ENCODE measurements at places on chromosomes 16 and 17.
A peak's percentile ranks its signal among the peaks of the same experiment; 100 is the strongest.

GRCh38 chr17:11140043-11140442, 101.0 kb upstream of the SHISA6 start:
- no peak for DNase-seq

DNA sequence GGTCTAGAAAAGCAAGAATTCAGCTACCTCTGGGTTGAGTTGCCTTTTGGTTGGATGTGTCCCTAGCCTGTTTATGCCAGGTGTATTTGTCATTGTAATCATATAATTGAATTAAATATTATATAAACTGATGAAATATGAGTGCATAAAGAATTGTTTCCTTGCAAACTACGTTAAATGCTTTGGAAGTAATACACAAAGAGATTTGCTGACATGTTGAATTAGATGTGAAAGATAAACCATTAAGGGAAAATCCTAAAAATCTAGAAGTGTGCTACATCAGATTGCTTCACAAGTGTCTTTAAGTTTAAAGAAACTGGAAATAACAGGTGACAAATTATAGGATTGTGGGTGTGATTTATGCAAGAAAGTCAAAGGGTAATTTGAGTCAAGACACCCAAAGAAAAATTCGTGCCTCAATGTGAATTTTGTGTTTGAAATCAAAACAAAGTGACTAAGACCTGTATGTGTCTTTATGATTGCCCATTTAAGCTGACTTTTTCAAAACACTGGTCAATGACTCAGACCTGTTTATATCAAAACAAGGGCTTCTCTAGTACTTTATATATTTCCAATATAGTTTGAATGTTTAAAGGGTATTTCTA, 5.1 kb upstream of the PYY start:
- no peak for DNase-seq

DNA sequence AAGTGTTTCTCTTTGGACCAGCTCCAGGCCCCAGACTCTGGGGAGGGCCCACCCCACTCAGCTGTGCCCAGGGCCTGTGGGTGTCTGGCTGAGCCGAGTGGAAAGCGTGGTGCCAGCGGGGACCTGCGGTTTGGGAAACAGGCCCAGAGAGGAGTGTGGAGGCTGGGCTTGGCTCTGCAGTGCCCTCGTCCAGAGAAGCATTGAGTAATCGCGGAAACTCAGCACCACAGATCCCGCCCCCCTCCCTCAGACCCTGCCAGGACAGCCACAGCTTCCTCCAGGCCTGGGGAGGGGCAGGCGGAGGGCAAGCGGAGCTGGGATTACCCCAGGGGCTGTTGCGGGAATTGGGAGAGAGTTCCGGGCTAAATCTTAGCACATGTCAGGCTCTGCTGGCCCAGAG, 14.6 kb upstream of the PITPNA start:
- no peak for DNase-seq

GRCh38 chr16:47488051-47488450, 26.9 kb downstream of the PHKB start:
- DNase-seq = no peak

DNA sequence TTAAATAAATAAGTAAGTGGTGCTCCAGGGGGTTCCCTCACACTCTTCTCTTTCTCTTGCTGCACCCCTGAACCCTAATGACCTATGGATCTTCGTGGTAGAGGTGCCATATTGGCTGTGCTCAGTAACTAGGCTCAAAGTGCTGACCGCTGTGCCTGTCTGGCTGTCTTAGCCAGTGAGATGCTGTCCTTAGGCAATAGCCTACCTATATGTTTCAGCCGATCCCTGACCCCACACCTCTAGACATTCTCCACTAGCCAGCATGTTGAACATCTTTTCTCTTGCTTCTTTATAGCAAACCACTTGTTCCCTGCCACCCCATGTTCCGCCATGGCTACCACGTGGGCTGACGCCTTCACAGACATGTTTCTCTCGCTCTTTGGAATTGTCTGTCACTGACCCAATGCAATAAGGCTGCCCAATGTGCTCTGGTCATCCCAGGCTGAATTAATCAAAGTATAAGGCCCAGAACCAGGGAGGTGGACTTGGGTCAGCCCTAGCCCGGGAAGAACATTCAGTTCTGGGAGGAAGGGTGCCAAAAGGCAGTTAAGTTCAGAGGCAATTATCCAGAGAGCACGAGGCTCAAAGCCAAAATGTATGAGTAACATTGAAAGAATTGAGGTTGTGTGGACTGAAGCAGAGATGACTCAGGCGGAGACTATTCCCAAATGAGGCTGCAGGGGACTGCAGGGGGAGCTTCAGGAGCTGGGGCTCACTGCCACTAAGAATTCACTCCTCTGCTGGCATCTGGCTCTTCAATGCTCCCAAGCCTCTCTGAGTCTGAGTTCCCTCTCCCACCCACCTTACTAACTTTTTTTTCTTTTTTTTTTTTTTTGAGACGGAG, 28.7 kb upstream of the TNRC6A start:
- DNase-seq = no peak

DNA sequence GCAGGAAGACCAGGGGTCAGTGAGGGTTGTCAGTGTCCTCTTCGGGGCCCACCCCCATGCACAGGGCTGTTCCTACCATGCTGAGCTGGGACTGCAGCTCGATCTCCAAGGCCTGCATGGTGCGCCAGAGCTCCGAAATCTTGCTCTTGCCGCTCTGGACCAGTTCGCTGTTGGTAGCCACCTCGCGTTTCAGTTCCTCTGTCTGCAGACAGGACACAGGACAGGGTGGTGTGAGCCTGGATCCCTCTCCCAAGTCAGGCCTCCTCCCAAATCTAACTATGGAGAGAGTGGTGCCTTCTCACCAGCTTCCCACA, 90.9 kb downstream of the GOSR1 start:
- DNase-seq = no peak

DNA sequence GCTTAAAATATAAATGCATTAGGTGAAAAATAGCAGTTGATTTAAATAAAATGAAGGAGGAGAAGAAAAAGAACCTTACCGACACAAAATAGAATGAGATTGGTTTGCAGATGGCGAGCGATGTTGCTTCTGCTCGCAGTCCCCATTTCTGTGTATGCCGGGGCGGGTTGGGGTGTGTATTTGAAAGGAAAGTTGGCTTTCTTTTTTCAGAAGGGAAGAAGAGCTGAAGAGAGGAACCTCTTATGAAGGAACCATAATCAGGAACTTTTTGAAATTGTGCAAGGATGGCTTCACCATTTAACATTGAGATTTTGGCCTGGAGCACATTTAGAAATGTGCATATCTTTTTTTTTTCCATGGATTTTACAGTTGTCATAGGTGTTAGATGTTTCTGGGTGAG, at the start of gene IGSF6:
IGSF6 (minus strand) TSS at position 156 of the 400 bp plus-strand sequence; CDS start at position 146, 10 bp downstream.
- no peak for DNase-seq

GRCh38 chr16:8660841-8661301, 13.5 kb upstream of the ABAT start:
- no peak for DNase-seq

DNA sequence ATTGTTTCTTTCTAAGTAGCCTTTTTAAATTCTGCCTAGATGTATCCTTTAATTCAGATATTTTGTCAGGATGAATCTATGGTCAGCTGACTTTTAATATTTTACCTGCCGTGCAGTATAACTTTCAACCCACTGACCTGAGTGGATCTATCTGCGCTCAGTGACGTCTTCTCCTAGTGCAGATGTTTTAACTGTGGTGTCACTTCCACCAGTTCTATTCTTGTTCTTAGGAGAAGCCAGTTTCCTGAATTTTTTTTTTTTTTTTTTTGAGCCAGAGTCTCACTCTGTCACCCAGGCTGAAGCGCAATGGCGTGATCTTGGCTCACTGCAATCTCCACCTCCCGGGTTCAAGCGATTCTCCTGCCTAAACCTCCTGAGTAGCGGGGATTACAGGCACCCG, 5.0 kb upstream of the TM4SF5 start:
- DNase-seq = no peak

DNA sequence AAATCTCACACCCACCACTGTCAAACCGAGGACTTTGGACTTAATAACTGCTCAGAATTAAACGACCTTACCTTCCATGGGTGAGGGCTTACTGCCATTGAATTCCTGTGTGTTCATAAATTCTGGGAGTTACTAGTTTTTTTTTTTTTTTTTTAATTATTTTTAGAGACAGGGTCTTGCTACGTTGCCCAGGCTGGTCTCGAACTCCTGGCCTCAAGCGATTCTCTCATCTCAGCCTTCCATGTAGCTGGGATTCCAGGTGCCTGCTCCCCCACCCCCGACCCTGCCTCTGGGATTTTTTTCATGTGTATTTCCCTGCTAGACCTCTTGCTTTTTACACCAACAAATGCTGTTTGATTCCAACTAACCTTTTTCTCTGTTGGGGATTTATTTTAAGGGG, 14.9 kb upstream of the CD300A start:
- no peak for DNase-seq

- no peak for DNase-seq
Measured at GRCh38 chr17:64148017-64148631, 18.2 kb upstream of the ERN1 start.

DNA sequence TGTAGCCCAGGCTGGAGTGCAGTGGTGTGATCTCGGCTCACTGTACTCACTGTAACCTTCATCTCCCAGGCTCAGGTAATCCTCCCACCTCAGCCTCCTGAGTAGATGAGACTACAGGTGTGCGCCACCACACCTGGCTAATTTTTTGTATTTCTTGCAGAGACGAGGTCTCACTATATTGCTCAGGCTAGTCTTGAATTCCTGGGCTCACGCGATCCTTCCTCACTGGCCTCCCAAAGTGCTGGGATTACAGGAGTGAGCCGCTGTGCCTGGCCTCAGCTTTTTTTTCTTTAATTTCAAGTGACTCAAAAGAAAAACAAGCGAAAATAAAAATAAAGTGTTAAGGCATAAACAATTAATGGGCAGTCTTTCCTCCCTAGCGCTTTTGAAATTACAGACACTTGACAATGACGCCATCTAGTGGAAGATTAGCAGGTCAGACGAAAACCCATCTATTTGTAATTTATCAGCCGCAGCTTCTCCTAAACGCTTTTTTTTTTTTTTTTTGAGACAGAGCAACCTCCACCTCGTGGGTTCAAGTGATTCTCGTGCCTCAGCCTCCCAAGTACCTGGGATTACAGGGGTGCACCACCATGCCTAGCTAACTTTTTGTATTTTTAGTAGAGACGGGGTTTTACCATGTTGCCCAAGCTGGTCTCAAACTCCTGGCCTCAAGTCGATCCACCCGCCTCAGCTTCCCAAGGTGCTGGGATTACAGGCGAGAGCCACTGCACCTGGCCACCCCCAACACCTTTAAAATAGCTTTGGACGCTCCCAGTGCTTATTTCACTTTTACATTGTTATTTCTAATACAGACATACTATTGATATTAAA, 28.1 kb upstream of the PECAM1 start:
- DNase-seq = no peak

- no peak for DNase-seq
Measured at GRCh38 chr16:53695070-53695469, 8.6 kb downstream of the RPGRIP1L start.

GRCh38 chr16:75461575-75461974, 2.9 kb downstream of the TMEM170A start:
- DNase-seq = no peak

GRCh38 chr17:81733507-81734404, 21.7 kb downstream of the SLC25A10 start:
- peak; percentile 45 for DNase-seq

DNA sequence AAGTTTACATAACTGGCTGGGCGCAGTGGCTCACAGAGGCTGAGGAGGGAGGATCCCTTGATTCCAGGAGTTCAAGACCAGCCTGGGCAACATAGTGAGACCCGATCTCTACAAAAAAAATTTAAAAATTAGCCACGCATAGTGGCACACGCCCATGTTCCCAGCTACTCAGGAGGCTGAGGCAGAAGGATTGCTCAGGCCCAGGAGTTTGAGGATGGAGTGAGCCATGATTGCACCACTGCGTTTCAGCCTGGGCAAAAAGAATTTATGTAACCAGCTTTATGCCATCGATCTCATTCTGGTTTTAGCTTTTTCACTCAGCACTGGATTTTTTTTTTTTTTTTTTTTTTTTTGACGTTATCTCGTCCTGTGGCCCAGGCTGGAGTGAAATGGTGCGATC, 9.1 kb upstream of the CD300E start:
- DNase-seq = no peak

GRCh38 chr17:72125226-72125651, 4.4 kb downstream of the SOX9 start:
- DNase-seq = no peak

DNA sequence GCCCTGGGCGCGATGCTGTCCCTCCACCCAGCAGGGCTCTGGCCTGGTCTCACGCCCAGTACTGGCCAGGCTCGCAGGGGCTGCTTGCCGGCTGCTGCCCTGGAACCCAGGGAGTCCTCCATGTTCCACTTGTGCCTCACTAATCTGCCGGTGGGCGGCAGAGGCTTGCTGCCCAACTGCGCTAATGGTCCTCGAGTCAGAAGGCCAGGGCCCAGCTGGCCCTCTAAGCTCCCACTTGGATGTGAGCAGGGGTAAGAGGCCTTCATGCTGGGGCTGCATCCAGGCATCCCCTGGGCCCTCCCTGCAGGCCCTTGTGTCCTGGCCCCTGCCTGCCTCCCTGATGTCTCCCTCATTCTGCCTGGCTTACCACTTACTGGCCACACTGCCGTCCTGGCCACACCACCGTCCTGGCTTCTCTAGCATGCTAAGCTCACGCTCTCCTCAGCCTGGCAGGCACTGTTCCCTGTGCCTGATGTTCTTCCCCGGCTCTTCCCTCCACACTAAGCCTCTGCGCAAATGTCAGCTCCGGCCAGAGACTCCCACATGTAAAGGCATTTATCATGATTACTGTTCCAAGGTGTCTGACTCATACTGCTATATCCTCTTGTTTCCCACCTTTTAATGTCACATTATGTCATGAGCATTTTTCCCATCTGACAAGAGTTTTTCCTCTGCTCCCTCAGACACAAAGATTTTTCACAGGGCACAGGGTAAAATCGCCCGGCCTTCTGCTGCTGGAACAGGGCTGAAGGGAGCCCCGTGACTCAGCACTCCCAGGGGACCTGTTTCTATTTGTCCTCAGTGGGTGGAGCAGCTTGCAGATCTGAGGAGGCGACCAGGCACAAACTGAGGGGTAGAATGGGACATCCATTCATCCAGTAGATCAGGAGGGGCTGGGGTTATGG, 15.9 kb downstream of the B9D1 start:
- DNase-seq = no peak

DNA sequence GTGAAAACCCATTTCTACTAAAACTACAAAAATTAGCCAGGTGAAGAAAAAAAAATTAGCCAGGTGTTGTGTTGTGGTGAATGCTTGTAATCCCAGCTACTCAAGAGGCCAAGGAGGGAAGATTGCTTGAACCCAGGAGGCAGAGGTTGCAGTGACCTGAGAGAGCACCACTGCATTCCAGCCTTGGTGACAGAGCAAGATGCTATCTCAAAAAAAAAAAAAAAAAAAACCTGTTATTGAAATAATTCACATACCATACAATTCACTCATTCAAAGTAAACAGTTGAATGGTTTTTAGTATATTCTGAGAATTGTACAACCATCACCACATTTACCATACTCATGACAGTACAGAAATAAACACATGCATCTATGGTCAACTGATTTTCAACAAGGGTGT, 31.0 kb downstream of the ZNRF1 start:
- no peak for DNase-seq
